ENCODE measurements at places on chromosomes 12 and 14.
A peak's percentile ranks its signal among the peaks of the same experiment; 100 is the strongest.

GRCh38 chr14:99704037-99704436, 19.9 kb downstream of the CYP46A1 start:
- no peak for DNase-seq

DNA sequence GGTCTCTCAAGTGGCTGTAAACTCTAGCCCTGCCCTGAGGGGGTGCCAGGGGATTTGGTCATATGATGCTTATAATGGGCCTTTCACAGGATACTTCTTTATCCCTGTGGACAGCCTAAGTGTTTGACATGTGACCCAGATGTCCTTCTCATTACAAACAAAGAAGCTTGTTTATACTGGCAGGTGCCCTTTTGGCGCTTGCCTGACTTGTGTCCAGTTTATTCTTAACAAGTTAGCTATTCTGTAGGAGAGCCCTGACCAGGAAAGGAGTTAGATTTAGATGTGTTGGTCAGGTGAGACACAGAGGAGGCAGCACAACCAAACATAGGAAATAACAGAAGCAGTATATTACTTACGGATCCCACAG, 51.9 kb downstream of the CCDC91 start:
- no peak for DNase-seq

DNA sequence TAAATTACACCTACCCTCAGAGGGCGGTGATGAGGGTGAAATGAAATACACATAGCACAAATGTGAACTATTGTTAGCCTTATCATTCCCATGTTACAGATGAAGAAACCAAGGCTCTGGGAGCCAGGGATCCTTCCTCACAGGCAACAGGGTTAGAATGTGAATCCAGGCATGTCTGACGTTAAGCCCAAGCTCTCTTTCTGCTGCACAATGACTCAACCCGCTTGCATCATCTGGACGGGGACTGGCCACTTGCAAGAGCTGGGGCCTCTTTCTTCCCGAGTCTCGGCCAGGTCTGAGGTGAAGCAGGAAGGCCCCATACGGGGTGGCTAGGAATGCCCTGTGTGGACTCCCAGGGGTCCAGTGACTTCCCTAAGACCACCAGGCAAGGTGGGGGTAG, 105.2 kb downstream of the RBM19 start:
- no peak for DNase-seq

DNA sequence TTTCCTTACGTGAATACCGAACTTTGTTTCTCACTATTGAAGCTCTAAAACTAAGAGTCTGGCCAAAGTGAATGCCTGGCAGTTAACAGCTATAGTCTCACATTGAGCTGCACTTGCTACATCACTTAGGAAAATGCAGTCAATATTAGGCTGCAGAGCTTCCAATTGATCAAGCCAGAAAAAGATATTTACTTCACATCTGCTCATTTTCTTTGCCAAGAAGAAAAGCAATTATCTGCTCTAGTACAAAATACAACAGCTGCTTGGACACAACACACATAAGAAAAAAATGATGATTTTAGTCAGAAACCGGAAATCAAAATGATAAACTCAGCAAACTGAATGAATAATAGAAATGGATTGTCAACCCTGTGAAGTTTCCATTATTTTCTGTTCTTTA, 45.4 kb downstream of the TMTC1 start:
- DNase-seq = no peak

- DNase-seq = no peak
These were observed 75.0 kb downstream of the TGFB3 start for GRCh38 chr14:75906680-75907280.

GRCh38 chr14:89240414-89240813, 176.6 kb downstream of the FOXN3 start:
- no peak for DNase-seq

DNA sequence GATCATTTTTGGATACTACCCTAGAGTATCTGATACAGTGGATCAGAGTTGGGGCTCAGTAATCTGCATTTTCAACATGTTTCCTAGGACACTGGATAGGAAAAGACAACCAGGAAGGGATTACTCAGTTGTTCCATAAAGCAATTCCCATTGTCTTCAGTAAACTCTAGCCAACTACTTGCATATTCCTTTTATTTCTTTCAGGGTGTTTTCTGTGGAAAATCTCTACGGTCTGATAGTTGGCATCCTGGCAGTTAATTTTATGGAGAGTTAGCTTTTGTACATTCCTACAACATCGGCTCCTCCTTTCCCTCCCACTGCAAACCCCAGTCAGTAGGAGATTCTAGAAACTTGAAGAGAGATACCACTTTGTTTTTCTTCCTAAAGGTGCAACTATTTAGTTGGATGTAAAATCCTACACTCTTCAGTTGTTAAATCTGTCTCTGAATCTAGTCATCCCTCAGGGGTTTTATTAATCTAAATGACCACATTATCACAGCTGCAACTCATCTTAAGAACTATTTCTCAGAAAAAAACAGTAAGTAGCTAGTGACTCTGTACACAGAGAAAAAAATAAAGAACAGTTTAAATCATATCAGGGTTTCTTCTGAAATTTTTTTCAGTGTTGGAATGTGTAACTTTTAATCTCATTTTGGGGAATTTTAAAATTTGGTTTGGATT, 103.9 kb downstream of the PDE3A start:
- DNase-seq = no peak

DNA sequence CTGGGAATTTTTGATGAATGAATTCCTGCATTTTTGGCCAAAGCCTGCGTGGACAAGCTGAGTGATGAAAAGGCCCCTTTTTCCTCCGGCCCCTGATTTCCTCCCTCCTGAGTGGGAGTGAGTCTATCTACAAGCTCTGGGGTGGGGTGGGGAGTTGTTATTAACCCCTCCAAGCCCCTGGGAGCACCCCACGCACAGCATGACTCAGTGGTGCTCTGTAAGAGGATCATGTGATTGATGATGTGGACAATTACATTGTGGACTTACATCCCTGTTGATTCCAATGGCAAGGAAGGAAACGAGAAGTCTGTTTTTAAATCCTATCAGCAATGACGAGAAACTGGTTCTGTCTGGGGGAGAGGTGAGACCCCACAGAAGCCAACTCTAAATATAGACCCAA, 5.1 kb upstream of the DLK1 start:
- no peak for DNase-seq

GRCh38 chr12:54829511-54829910, 24.8 kb upstream of the MUCL1 start:
- DNase-seq = no peak

- DNase-seq = no peak
These were observed 365.1 kb downstream of the ATP23 start for GRCh38 chr12:58306266-58307000.

DNA sequence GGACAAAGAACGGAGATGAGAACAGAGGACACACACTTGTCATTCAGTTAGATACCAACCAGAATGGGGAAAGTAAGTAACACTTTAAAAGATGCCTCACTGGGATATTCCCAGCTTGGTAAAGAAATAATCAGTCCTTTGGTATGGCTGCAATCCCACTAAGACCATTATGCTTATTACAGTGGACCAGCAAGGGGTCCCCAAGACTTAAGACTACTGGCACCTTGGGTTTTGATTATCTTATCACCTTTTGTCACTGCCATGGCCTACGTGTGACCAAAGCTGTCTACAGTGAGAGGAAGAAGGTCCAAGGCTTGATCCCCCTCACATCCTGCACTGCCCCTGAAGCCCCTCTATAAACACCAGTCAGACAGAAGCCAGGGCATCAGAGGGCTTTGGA, 65.8 kb downstream of the TRAFD1 start:
- no peak for DNase-seq

GRCh38 chr14:90507428-90507827, 110.6 kb downstream of the CALM1 start:
- no peak for DNase-seq

DNA sequence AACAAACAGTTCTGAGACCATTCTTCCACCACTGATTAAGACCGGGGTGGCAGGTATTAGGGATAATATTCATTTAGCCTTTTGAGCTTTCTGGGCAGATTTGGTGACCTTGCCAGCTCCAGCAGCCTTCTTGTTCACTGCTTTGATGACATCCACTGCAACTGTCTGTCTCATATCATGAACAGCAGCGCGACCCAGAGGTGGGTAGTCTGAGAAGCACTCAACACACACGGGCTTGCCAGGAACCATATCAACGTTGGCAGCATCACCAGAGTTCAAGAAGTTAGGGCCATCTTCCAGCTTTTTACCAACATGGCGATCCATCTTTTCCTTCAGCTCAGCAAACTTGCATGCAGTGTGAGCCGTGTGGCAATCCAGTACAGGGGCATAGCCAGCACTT, 16.9 kb downstream of the AEBP2 start:
- no peak for DNase-seq

- DNase-seq = peak; percentile 49
These were observed 124.7 kb downstream of the PAPOLA start for GRCh38 chr14:96626916-96627315.

DNA sequence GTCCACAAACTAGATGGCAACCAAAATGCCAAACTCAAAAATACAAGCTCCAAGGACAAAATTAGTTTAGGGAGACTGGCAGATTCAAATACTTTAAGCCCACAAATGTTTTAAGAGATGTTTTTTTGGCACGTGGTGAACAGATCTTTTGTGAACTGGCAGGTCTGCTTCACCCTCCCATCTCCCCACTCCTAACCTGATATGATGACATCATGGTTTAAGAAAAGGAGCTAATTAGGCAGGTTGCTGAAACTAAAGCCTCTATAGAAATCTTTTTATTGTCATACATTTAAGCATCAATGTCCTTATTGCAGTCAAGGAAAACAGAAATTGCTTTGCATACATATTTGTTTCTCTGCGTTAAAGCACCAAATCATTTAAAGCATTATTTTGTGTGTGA, 5.8 kb downstream of the LRIG3 start:
- no peak for DNase-seq

DNA sequence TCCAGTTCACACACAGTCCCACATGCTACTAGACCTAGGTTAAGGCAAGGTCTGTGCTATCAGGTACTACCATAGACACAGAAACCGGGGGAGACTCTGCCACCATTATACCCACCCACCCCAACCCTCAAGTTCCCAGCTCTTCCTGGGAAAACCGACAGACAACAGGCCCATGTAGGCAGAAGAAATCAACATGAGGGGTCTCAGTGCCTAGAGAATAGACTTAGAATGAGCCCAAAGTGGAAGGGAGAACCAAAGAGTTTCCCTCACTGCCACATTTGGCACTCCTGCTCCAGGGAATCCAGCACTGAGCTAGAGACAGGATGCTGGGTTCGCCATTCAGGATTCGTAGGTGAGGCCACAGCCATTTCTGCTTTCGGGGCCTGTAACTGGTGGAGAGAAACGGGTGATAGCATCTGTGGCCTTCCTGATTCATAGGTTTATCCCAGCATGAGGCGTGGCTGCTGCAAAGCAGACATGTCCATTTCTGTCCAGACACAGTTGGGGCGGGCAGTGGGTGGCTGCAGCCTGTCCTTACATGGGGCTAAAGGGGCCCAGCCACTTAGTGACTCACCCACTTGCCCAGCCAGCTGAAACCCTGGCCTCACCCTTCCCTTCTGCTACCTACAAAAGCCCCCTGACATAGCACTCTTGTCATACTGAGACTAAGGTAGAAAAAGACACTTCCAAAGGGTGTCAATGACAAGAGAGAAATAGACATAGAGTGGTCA, 69.4 kb downstream of the IRF2BPL start:
- DNase-seq = no peak

DNA sequence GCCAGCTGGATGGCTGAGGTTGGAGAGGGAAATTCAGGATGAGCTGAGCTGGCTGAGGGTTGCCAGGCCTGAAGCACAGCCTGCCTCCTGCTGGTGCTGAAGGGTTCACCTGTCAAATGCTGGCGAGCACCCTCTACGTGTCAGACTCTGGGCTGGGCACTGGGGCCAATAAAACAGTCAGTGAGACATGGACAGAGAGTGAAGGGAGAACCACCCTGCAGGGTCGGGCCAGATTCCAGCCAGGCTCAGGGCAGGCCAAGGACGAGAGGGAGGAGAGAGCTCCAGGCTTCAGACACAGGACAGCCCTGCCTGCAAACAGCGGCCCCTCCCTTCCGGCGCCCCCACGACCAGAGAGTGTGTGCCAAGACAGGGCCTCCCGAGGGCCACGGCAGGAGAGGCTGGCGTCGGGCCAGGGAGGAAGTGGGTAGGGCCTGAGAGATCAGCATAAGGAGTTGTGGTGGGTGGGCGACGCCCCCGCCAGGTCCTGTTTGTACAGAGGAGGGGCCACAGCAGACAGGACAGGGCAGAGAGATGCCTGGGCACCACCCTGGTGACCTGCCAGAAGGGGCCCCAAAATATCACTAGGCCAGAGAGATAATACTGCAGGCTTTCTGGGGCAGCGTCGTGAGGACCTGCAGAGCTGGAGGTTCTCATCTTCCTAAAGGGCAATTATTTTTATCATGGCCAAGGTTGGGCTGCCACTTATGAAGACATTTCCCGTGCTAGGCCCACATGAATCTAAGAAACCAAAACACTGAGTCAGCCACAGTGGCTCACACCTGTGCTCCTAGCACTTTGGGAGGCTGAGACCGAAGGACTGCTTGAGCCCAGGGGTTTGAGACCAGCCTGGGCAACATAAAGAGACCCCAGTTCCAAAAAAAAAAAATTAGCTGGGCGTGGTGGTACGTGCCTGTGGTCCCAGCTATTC, 73.1 kb upstream of the GPR68 start:
- no peak for DNase-seq

- peak; percentile 91 for DNase-seq
These were observed 41.9 kb upstream of the FKBP4 start for GRCh38 chr12:2752676-2753371.

DNA sequence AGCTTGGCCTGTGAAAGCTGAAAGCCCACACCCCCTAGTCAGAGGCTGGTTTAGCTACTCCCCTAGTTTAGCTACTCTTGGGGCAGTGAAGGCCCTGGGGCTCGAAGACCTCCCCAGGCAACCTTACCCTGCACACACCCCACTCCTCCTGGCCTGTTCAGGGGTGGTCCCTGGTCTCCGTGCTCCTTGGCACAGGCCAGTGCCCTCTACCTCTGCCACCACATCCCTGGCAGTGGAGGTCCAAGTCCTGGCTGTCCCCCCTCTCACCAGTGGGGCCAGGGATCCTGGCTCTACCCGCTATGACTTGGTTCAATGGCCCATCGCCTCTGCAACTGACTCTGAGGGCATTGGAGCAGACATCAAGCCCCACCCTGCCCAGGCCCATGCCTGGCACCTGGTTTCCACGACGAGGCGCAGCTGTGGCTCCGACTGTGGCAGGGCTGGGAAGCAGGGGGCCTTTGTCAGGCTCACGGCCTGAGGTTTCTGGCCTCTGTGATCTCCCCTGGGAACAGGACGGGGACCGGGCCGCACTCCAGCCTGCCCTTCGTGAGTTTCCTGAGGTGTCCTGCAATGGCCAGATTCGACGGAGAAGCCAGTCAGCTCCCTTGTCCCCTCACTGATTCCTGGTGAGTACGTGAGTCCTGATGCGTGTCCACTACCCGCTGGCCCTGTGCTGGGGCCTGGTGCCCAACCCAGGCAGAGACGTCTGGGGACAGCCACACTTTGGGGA, 5.7 kb downstream of the TMEM121 start:
- no peak for DNase-seq

GRCh38 chr14:104776961-104777807, 18.4 kb downstream of the AKT1 start:
- no peak for DNase-seq

- no peak for DNase-seq
These were observed 101.4 kb upstream of the FKBP4 start for GRCh38 chr12:2693244-2693860.

Data from type B pancreatic cell (in vitro differentiated cells).